ENCODE measurements at places on chromosomes 12 and 14.

DNA sequence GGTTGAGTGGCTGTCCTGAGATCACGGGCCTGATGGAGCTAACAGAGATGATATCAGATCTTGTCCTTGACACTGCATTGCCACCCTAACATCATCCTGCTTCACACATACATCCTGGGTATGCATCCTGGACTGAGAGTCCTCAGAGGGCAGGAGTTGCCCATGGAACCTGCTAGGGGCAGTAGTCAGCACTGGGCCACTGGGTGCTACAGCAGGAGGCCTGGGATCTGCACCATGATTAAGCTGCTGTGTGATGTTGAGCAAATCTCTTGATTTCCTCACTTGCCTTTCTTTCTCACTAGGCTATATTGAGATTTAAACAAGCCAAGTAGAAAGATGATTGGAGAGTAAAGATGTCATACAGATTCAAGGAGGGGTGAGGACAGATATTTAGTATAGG is 22.1 kb upstream of the EIF4B start:
- no peak for DNase-seq

GRCh38 chr14:101134851-101135433 is 231.4 kb upstream of the RTL1 start:
- no peak for DNase-seq

GRCh38 chr14:93025055-93025454 is 90.7 kb downstream of the ITPK1 start:
- no peak for DNase-seq

DNA sequence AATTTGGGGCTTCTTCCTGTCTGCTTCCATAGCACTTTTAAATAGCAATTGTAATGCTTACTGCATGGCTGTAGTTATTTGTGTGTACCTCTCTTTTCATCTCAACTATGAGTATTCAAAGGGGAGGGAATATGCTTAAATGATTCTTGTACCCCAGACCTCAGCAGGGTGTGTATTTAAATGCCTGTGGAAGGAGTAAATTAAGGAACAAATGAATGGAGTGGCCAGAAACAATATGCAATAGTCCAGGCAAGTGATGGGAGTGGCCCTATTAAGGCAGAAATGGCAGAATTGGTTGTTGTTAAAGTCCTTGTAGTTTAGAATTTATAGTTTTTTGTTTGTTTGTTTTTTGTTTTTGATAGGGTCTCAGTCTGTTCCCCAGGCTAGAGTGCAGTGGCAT is 1.5 kb downstream of the RAD51B start:
- DNase-seq = no peak

GRCh38 chr12:78767264-78767981 is 97.2 kb upstream of the SYT1 start:
- DNase-seq = no peak

GRCh38 chr12:58640314-58640713 is 280.0 kb downstream of the LRIG3 start:
- no peak for DNase-seq

GRCh38 chr14:101726295-101726953 is 35.1 kb upstream of the PPP2R5C start:
- no peak for DNase-seq

DNA sequence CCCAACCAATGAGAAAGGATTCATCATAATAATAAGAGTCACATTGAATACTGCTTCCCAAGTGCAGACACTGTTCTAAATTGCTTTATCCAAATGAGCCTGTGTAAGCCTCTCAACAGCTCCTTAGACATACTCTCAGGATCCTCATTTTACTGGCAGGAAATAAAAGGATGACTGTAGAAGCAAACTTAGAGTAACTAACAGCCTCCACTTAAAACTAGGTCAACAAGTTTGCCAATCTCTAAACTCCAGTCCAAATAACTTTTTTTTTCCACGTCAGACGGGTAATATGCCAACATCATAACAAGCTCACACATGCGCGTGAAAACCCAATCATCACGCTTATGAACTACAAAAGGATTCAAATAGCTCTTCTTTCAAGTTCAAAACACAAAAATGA is 15.3 kb upstream of the DPF3 start:
- peak; percentile 22 for DNase-seq

DNA sequence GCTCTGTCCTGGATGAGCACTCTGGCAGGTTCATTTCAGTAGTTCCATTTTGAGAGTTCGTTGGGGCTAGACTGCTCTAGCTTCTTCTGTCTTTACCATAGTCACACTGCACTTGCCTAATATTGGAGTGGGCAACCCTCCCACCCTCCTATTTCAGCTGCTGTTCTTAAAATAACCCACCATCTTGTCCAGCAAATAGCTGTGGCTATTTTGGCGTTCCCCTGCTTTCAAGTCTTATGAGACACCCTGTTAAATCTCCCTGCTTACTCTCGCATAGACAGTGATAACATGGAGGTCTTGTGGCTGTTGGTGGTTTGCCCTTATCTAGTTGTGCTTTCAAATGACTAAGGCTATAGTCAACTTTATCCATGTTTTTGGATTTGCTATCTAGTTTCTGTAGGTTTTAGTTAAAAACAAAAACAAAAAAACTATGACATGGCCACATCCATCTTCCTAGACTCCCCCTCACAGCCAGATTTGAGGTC is 65.5 kb downstream of the LRP6 start:
- DNase-seq = no peak

GRCh38 chr14:32509632-32510187 is 180.6 kb downstream of the AKAP6 start:
- DNase-seq = peak; percentile 61

DNA sequence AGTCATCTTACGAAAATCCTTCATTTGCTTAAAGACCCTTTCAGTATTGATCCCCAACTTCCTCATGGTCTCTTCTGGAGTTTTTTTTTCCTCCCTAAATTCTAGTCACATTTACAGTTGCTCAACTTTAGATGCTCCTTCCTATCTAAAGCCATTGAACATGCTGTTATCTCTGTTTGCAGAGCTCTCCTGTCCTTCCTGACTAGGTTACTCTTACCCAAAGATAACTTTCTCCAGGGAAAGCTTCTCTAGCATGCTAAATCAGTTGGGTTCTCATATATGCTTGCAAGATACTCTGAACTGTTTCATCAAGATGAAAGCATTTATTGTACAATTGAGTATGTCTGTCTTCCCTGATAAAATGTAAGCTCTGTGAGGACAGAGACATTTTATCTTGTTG is 1.8 kb upstream of the RAB21 start:
- no peak for DNase-seq

- no peak for DNase-seq
Observed at GRCh38 chr14:74035556-74035955, 16.4 kb downstream of the BBOF1 start.

GRCh38 chr14:95301527-95302187 is 18.1 kb downstream of the CLMN start:
- DNase-seq = no peak

- DNase-seq = no peak
Observed at GRCh38 chr12:131895640-131896079, 1.2 kb downstream of the ULK1 start.

DNA sequence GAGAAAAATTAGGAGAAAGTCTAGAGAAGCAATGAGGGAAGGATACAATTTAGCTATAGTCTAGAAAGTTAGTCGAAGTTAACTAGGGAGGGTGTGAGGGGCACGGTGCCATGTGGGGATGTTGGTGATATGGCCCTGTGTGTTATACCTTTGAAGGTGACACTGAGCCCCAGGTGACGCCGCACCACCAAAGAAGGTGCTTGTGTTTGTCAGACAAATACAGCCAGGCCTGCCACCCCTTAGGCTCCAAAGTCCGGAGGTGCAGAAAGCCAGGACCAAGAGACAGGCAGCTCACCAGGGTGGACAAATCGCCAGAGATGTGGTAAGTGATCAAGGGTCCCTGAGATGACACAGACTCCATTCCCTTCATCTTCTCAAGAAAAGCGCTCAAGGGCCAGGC is 1.1 kb downstream of the C1S start:
- no peak for DNase-seq

GRCh38 chr14:61132894-61133293 is 148.2 kb downstream of the TMEM30B start:
- DNase-seq = no peak

DNA sequence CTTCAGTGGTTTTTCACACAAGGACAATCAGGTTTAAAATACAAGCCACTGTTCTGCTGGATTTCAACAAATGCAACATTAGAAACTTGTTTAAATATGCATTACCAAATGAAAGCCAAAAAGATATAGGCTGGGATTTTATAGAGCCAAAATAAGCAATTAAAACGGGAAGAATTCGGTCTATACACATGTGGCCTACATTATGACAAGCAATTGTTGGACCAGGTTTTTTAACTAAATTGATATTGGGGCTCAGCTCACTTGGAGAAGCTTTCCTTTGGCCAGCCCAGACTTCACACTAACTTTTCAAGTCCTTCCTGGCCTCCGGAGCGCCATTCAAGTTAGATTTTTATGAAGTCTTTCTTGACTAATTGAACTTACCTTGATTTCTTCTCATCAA is 16.9 kb upstream of the PDE3A start:
- no peak for DNase-seq

DNA sequence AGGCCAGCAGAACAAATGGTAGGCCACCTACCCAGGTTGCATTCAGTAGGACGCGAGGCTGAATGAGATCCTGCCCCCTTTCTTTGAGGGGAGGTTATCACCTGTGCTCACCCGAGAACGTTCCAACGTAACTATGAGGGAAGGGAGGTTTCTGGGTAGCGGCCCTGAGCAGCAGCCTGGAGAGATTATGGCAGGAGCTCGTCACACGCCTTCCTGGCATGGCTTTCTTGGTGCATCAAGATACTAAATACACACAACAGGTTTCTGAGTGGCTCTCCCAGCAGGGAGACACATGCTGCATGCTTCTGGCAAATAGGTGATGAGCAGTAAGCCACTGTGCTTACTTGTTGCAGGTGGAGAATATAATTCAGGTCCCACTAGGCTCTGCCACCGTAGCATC is 147.7 kb downstream of the CALM1 start:
- no peak for DNase-seq

All from epithelial cell of prostate (primary cell).